Fibroblast of upper back skin (primary cell): ENCODE measurements at places on chromosomes 6 and 20.

DNA sequence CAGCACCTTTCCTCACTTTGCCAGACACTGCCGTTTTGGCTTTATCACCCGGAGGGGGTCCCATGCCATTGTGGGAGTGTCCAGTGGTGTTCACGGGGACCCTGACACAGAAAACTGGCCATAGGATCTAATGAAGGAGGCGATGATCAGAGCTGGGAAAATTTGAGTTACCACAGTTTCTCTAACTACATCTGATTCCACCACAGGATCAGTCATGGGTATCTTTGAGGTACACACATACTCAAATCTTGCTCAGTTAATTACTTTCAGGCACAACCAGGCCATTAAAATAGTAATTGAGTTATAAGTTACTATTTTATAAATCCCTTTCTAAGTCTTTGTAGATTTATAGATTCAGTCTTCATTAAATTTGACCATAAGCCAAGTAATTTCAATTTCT lies 215.1 kb downstream of the PRL start:
- no peak for DNase-seq

GRCh38 chr6:109222848-109223247 lies 127.5 kb downstream of the CEP57L1 start:
- DNase-seq, result no peak

GRCh38 chr20:63198606-63199005 lies 17.3 kb downstream of the YTHDF1 start:
- DNase-seq, result no peak

GRCh38 chr6:122392564-122393350 lies 6.7 kb upstream of the HSF2 start:
- no peak for DNase-seq

GRCh38 chr20:23368316-23369071 lies 6.5 kb downstream of the GZF1 start:
- no peak for DNase-seq

GRCh38 chr6:106309766-106310373 lies 15.7 kb downstream of the ATG5 start:
- peak; percentile 46 for DNase-seq

DNA sequence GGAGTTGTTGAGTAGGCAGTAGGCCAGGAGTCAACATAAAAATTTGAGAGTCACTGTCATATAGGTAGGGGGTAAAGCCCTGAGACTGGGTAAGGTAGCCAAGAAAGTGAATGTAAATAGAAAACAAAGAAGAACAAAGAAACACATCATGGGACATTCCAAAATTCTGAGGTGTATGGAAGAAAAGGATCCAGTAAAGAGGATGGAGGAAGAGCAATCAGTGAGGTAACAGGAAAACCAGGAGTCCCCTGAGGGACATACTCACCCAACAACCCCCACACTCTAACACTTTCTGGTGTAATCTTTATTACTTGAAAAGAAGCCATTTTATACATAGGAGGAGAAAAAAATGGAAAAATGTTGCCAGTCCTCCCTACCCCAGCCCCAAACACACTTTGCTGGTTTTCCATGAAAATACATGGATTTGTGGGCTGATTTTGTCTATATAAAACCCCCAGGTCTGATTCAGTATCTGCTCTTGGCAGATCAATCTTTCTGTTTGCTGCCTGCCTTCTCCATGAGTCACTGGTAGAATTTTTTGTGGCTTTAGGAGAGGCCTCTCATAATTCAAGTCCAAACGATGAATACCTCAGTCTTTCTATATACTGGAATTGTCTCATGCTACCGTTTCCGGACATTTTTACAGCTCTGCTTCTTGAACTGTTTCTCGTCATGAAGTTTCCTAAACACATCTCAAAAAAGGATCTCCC lies 271.4 kb upstream of the MAN1A1 start:
- peak; percentile 99 for DNase-seq

GRCh38 chr20:20014659-20015058 lies 2.5 kb upstream of the NAA20 start:
- DNase-seq, result no peak

- peak; percentile 85 for DNase-seq
Measured at GRCh38 chr6:163356324-163356723, 58.2 kb upstream of the QKI start.

DNA sequence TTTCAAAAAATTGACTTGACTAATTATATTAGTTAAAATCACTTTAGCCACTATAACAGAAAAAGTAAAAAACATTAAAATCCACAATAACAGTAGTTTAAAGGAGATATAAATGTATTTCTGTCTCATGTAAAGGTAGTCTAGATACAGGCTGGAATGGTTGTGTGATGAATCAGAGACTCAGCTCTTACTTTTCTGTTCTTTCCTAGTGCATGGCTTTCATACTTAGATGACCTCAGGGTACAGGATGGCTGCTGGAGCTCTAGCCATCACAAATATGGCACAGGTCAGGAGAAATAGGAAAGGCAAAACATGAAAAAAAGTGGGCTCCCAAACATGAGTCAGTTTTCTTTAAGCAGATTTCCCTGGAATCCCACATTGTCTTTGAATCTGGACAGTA lies 157.7 kb upstream of the FLRT3 start:
- DNase-seq, result no peak

GRCh38 chr6:113055061-113055460 lies 707.9 kb downstream of the RFPL4B start:
- DNase-seq, result peak; percentile 57

DNA sequence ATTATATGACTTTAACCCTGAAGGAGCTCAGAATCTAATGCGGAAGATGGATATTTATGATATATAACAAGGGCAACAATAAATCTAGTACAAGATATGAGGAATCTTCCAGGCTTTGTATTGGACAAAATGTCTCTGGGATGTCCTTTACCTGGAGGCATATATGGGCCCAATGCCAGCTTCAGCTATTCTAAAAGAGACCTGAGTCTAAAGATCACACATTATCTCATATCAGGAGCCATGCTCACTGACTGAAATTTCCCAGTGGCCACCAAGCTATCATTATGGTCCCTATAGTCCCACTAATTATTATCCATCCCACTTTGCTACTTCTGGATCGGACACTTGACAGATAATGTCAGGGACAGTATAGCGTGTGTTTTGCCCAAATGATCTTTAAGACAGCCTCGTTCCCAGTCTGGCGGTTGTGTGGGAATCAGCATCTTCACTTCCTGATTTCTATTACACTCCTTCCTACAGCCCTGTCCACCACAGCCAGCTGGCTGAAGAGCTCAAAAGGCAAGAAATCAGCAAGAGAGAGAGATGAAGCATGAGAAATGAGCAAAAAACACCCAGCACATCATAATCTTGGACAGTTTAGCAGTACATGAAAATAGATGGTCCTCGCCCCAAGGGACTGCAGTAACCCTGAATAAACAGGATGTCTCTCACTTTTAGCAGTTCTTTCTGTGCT lies 34.9 kb downstream of the KLHL31 start:
- no peak for DNase-seq

GRCh38 chr6:39003072-39003471 lies 45.5 kb upstream of the GLP1R start:
- no peak for DNase-seq

DNA sequence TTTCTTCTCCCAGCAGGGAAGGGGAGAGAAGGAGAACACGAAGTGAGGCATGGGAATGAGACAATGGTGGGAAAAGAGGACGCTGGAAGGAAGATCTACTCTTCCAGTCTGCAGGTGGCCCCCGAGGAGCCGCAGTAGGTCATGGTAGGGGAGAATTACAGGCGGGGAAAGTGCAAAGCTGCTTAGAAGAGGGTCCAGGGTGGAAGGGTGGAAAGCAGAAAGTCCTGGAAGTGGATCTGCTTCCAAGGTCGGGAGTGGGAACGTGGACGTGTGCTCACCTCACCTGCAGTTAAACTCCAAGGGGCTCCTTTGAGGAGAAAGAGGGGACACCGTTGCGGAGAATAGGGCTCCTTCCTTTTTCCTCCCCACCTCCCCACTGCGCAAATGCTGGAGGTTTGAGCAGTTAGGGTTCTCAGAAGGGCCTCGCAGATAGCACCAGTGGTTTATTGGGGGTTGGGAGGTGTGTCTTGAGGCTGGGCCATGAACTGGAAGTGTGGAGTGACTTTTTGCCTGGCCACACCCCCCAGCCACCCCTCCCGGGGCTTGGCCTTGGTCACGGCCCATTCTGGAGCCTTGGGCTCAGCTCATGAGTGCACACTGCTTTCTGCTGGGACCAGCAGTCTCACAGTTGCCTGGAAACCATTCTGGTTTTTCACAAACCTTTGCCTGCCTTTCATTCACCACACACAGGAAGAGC lies 100.4 kb upstream of the MLN start:
- no peak for DNase-seq

GRCh38 chr6:107185391-107185970 lies 70.2 kb upstream of the BEND3 start:
- peak; percentile 9 for DNase-seq

- DNase-seq, result peak; percentile 46
Measured at GRCh38 chr6:5115168-5115567, 30.0 kb downstream of the PPP1R3G start.

DNA sequence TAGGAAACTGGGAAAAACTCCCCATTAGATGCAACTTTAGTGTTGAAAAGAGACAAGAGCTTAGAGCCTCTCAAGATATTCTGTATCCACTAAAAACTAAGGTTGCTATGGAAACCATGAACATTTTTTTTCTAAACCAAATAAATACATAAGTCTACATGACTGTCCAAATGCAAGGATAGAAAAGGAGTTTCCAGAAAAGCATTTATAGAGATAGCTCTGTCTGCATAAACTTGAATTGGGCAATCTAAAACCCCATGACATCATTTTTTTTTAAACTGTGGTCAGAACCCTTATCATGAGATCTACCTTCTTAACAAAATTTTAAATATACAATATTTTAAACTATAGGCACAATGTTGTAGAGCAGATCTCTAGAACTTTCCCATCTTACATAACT lies 36.4 kb upstream of the FAM83B start:
- DNase-seq, result peak; percentile 8

DNA sequence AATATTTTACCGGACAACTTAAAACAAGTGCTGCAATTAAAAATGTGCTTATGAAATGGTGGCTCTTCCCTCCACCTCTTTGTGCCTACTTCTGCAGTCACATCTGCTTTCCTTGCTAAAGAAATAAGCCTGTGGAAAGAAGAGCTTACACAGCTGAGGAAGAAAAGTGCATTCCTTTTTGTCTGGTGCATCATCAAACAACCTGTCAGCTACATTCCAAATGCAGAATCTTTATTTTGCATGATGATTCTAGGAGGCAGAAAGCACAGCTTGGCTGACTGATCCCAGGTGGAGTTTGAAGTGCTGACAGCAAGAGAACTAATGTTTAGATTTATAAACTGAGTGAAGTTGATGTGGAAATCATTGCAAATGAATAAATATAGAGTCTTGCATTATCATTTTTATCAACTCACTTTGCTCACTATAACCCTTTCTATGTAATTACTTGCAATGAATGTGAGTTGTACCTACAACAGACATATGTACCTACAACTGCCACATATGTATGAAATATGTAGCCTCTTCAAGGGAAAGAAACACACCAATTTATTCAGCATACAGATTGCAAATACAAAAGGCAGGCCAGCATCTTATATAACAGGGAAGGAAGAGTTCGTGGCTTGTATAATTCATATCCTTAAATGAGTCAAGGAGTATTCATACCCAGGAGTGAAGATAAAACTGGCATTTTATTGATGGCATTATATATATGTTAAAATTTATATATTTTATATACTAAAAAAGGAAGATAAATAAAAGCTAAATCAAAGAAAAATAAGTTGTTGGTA lies 223.4 kb upstream of the MCHR2 start:
- DNase-seq, result peak; percentile 86

DNA sequence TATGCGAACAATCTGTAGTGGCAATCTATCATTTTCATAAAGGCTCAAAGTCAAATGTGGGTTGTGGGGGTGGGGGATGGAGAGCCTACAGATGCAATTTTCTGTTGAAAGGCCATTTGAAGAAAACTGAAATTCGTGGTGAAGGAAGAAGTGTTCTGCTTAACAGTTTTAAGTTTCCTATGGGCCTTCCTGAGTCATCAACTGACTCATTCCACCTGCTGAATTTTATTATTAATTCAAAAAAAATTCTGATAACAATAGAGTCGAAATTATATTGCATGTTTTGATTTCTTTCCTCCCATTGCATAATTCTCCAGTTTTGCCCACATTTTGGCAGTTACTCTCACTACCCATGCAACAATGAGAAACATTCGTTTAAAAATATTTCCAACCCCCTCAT lies 622.3 kb upstream of the ARID1B start:
- peak; percentile 20 for DNase-seq

- DNase-seq, result no peak
Measured at GRCh38 chr6:99603421-99604165, 3.0 kb upstream of the PRDM13 start.

GRCh38 chr20:15716256-15716655 lies 857.0 kb downstream of the KIF16B start:
- peak; percentile 11 for DNase-seq

DNA sequence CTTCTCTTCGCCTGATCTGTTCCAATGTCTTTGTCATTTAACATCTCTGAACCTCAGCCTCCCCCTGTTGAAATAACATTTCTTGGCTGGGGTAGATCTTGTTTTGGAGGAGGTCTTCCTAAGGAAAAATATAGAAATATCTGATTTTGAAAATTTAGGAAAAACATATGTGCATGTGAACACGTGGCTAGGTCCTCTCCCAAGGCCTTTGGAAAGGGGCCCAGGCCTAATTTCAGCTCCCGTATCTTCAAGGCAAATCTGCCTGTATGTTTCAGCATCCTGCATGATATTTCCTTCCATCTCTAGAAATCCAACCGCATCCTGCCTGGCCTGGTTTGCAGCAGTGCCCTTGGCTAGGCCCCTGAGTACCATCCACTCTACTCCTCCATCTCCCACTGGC lies 261.2 kb downstream of the PHACTR1 start:
- no peak for DNase-seq

- no peak for DNase-seq
Measured at GRCh38 chr20:23744817-23745216, 5.9 kb downstream of the CST1 start.

GRCh38 chr6:150037526-150038201 lies 12.3 kb upstream of the RAET1L start:
- no peak for DNase-seq

DNA sequence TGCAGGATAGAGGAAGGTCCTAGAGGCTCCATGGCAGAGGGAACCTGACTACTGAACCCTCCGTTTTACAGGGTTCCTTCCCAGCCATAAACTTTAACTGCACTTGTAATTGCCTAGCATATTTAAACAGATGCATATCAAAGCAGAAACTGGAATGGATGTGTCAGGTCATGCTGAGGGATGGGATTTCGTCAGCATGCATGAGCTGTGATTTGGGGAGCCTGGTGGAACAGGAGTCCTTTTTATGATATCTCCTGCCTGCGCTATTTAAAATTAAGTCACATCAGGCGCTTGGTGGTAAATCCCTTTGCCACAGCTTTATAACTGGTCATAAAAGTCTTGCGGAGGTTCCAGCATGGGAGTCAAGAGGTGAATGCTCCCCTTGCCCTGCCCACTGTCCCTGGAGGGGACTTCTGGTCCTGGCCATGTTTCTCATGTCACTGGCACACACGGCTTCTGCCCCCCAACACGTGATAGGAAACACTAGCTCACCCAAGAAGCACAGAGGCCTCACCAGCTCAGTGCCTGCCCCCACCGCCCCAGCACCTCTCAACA lies 26.0 kb upstream of the PCMTD2 start:
- DNase-seq, result no peak

GRCh38 chr6:89567630-89568390 lies 70.7 kb downstream of the LYRM2 start:
- no peak for DNase-seq
